ENCODE measurements at places on chromosomes 1 and 21.

- DNase-seq: peak; percentile 27
Measured at GRCh38 chr1:22835636-22836319, 125.1 kb downstream of the EPHB2 start.

GRCh38 chr1:180208264-180208663 lies 21.8 kb upstream of the LHX4 start:
- DNase-seq: no peak

GRCh38 chr21:42806509-42807140 lies 72.7 kb downstream of the WDR4 start:
- DNase-seq: no peak

DNA sequence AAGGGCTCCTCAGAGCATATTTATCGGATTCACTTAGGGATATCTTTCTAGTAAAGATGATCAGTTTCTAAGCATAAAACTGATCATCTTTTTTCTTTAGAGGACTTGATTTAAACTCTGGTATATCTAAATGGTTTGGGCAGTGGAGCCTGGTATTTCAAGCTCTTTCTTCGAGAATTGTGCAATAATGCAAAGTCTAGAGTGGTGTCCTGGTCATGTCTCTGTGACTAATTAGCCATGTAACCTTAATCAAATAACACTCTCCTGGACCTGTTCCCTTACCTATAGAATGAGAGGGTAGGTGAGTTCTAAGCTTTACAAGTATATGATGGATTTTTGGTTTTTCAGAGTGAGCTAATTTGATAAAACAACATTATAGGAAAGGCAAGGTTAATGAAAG lies 225.2 kb downstream of the RPS6KC1 start:
- DNase-seq: no peak

DNA sequence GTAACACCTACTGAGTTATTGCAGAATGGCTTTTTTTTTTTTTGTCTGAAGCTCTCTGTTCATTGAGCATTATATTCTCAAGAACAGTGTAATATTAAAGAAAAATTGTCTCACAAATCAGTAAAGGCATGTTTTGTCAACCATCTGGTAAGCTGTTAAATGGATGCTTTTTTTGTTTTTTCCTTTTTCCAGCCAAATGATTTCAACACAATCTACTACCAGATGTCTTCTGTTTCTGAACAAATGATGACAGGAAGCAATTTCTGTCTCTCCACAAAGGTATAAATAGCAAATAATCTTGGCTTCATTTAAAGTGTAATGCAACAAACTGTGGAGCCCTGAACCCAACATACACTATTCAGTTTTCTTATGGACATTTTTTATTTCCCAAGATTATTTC lies 78.6 kb upstream of the RGS2 start:
- no peak for DNase-seq

- DNase-seq: peak; percentile 28
Measured at GRCh38 chr1:110645821-110646735, 28.7 kb downstream of the KCNA3 start.

DNA sequence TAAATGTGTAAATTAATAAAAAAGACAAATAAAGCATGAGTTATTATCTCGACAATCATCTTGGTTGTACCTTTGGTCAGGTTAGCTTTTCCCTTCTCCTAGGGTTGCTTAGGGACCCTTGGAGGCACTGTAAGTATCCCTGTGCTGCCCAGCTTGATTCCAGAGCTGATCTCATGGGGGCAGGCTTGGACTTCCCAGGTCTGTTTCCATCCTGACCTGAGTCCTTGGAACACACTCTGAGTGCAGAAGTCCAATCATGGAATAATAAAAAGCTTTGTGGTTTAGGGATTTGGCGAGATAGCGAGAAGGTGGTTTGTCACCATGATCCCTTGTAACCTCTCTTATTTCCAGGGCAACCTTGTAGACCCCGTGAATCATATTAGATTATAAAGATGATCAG lies 18.7 kb upstream of the PAPPA2 start:
- no peak for DNase-seq

DNA sequence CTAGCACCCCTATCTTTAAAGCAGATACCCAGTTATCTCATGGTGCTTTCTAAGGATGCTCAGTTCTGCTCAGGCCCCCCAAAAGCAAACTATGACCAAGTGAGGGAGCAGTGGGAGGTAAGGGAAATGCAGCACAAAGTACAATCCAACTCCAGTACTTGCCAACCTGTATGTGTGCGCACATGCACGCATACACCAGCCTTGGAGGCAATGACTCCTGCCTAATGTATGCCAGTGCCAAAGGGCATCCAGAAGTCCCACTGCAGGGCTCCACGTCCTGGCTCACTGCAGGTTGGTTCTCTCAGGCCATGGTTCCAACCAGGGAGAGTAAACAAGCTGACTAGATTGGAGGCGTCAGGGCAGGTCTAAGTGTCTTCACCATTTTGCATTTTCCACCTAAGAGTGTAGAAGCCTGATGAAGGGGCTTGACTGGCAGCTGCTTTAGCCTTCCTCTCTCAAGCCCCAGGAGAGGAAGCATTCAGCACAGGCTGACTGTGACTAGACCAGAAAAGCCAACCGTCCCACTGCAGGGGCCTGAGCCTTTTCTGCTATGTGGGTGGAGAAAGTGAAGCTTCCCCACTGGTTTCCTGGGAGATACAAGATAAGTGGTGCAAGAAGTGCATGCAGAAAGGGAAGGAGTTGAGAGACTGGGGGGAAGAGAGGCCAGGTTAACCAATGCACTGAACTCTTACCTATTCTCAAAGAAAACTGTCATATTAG lies 7.7 kb downstream of the AMIGO1 start:
- DNase-seq: no peak

DNA sequence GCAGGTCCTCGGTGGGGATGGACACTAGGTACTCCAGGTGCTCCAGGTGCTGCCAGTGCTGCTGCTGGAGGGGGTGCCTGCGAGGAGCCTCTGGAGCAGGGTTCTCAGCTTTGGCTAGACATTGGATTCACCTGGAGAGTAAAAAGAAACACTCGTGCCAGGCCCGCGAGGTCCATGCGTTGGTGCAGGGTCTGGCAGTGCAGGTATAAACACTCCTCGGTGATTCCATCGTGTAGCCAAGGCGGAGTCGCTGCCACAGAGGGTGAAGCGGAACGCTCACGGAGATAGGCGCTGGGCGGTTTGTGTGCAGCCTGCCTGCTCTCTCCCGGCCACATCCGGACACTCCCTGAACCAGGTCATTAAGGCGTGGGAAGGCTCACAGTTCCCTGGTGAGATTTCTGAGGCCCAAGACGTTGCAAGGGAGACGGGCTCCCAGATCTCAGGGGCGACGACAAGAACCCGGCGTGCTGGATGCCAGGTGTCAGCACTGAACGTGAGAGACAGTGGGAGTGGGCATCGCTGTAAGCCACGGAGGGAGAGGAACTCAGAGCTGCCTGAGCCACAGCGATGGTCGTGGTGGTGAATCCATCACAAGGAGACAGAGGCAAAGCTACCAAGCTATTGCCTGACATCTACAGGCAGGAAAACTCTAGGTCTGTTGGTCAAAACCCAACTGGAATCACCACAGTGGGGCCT lies 17.2 kb upstream of the SUMO3 start:
- DNase-seq: no peak

DNA sequence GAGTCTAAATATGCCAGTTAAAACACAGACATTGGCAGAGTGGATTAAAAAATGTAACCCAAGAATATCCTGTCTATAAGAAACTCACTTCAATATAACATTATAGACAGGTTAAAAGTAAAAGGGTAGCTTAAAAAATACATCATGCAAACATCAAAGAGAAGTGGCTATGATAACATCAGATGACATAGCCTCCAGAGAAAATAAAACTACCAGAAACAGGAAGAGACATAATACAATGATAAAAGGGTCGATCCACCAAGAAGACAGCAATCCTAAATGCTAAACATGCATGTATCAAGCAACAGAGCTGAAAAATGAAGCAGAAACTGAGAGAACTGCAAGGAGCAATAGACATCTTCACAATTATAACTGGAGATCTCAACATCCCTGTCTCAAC lies 190.2 kb upstream of the NR5A2 start:
- DNase-seq: no peak

GRCh38 chr1:162088281-162088969 lies 18.9 kb downstream of the NOS1AP start:
- DNase-seq: no peak

DNA sequence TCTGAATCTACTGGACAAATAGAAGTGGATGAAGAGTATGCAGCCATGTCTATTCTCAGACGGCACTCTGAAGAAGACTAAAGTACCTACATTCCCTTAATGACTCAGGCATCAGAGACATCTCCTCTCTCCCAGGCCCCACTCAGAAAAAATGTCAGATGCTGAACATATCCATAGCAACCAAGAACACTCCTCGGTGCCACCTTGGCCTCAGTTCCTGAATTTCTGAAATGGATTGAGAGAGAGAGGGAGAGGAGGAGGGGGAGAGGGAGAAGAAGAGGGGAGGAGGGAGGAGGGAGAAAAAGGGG lies 16.0 kb upstream of the OVAAL start:
- peak; percentile 66 for DNase-seq

GRCh38 chr1:234893359-234893724 lies 235.3 kb downstream of the TOMM20 start:
- no peak for DNase-seq

- peak; percentile 60 for DNase-seq
Measured at GRCh38 chr1:152436593-152437496, 22.8 kb upstream of the CRNN start.

DNA sequence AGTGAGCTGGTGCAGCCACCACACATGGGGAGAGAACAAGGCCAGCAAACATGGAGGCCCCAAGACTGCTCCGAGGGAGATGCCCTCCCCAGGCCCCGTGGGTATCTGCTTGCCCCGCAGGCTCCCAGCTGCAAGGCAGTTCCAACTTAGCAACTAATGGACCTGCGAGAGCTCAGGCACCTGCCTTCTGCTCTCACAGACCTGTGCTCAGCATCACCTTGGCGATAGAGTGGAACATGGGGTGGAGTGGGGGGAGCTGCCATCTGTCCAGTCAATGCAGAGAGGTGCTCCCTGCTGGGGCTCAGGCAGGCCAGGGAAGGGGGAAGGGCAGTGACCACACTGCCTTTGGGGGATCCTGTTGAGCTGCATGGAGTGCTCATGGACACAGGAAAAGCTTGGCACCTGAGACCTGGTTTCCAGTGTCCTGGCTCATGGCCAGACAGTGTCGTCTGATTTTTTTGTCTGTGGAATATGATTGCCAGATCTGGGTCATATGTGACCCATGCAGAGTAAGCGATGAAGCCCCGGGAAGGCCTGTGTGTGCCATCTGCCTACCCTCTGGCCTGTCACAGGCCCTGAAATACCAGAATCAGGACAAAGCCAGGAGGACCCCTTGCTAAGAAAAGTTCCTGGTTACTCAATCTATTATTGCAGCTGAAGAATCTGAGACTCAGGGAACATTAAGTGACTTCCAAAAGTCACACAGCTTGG lies 39.9 kb upstream of the TENT5C start:
- no peak for DNase-seq

- no peak for DNase-seq
Measured at GRCh38 chr1:229129301-229130027, 141.4 kb upstream of the RAB4A start.

GRCh38 chr1:65003316-65003664 lies 36.9 kb upstream of the JAK1 start:
- no peak for DNase-seq

GRCh38 chr21:35394049-35394448 lies 344.9 kb upstream of the RUNX1 start:
- DNase-seq: no peak

- DNase-seq: no peak
Measured at GRCh38 chr1:20654104-20654690, 7.0 kb downstream of the DDOST start.

DNA sequence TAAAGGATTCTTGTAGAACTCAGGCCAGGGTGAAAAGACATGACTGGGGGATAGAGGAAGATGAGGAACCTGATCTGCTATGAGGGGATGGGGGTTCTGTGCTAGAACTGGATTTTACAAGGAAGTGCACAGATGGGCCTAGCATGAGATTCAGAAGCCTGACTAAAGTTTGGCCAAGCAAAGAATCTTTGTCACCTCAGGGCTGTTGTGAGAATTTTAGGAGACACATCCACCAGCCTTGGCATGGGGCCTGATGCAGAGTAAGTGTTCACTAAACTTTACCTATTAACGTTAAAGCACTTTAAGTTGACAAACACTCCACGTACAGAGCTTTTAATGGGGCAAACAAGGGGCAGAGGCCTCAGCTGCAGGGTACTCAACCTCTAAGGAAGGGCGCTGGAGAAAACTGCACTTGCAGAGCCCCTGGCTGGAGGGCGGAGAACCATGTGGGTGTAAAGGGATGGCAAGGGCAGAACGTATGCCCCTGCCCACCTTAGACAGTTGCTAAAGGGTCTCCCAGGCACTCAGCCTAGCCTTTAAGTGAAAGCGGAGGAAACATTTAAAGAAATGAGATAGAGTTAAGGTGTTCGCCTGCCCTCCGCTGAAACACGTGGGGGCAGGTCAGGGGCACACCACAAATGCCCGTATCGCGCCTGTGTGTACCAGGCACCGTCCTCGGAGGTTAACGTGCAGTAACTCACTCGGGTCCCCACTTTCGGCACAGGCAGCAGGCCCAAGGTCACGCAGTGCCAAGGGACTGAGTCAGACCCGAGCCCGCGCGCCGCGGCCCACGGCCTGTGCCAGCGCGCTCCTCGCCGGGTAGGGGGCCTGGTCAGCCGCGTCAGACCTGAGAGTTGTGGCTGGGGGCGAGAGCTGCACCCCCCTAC lies 990 bp upstream of the MRPS6 start:
- DNase-seq: peak; percentile 33

DNA sequence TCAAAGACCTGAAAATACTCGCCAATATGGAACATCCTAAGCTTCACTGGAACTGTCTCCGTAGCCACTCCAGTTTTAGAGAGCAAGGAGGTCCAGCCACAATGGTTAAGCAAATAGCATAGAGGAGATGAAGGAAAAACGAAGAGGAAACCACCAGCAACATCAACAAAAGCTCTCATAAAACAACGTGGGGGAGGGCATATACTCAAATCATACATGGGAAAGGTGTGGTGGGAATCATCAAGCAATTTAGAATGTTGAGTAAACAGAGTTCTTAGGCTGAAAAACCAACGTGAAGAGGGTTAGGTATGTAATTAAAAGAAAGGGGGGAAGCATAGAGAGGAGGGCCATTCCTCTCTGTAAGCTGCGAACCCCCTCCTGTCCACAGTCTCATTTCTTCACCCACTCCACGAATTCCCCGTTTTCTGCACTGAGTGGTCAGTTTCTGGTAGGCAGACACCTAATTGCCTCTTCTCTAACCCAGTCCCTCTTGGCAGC lies 1.0 kb downstream of the TMEM59 start:
- no peak for DNase-seq

DNA sequence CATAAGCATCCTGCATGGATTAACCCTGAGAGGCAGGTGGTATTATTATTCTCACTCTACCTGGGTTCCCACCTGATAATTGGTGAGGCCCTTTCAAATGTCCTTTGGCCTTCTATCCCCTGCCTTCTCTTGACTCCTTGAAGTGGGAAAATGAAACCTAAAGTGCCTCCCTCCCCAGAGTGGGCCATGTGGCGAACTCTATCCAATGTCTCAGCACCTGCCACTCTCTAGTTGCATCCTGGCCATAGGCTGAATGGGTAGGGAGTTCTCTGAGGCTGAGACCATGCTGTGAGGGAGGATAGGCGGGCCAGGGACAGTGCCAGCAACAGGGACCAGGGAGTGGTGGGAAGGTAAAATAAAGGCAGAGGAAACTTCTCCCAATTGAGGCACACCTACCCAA lies 35.3 kb downstream of the ELF3 start:
- DNase-seq: no peak
